ENCODE measurements at places on chromosomes 2 and 18.

DNA sequence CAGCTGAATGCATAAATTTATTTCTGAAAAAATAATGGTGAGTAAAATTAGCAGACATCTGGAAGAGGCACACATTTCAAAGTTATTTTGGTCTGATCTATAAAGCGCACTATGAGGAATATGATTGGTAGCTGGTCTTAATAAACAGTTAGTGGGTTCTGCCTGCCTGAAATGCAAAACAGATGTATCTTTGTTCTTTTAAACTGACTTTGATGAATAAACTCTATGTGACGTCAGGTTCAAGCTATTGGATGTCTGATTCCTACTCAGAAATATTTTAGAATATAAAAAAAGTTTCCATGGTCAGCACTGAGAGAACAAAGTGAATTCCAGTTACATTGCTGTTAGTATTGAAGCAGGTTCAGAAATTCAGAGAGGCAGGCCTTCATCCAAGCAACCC is 136.4 kb downstream of the TPGS2 start:
- DNase-seq = no peak

GRCh38 chr2:158013891-158014290 is 87.8 kb upstream of the UPP2 start:
- DNase-seq = no peak

GRCh38 chr2:75465317-75465984 is 95.3 kb downstream of the EVA1A start:
- DNase-seq = no peak

DNA sequence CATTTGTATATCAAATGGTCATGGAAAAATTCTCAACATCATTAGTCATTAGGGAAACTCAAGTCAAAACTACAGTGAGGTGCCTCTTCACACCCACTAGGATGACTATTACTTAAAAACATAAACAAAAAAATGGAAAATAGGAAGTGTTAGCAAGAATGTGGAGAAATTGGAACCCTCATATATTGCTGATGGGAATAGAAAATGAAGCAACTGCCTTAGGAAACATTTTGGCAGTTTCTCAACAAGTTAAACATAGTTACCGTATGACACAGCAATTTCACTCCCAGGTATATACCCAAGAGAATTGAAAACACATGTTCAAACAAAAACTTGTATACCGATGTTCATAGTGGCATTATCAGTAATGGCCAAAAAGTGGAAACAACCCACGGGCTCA is 18.1 kb upstream of the CYP26B1 start:
- no peak for DNase-seq

GRCh38 chr18:53843113-53843760 is 381.2 kb downstream of the MBD2 start:
- DNase-seq = no peak

DNA sequence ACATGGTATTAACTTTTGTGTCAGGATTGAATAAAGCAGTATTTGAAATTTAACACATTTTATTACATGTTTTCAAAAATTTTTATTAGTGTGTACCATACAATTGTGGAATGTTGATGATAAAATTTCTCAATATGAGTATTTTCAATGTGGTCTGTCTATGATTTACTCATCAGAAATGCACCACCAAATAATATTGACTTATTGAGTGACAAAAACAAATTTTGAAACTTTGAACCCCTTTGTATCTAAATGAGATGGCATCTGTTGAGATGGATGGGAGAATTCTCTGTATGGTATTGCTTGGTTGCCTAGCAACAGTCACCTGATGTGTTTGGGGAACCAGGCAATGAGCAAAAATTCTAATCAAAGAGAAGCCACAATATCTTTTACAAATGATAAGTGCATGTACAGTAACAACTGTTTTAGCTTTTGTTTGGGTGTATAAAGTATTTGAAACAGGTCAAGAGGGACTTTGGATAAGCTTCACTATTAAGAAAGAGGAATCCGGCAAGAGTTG is 400.1 kb downstream of the CCDC85A start:
- DNase-seq = no peak

Data from activated CD4-positive, alpha-beta T cell treated with anti-CD3 and anti-CD28 coated beads for 48 hours (primary cell).